Ascending aorta (tissue), 2 donors: ENCODE measurements at places on chromosomes 4 and X.
A peak's percentile ranks its signal among the peaks of the same experiment; 100 is the strongest.

GRCh38 chrX:123854329-123854728 lies 5.5 kb upstream of the XIAP start:
- no peak for DNase-seq

DNA sequence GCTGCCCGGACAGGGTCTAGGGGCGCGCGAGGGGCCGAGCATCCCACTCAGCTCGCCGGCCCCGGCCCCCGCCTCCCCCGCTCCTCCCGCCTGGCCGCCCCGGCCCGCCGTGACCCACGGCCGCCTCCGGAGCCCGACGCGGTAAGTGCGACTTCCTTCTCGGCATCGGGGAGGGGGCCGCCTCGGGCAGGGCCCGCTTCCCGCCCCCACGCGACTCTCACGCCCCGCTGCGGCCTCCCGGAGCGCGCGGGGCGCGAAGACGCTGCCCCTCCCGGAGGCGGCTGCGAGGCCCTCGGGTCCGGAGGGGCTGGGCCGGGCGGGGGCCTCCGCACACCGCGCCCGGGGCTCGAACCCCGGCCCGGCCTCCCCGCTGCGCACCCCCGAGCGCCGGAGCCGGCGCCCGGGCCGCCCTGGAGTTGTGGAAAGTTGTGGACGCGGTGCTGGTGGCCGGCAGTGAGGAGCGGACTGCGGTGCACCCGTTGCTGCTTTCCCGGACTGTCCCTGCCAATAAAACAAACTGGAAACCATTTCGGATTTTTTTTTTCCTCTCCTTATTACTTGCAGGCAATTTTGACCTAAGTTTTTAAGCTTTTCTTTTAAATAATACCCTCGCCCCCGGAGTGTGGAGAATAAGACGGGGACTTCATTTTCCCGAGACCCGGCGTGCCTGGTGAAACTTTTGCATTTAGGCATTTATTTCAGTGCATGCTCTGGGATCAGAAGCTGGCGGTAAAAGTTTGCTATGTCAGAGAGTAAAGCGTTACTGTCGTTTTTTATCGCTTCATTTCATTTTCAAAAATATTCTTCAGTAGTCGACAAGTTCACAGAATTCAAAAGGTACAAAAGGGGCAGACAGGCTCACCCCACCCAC lies 13.0 kb upstream of the TMEM156 start:
- peak; percentile 73 for DNase-seq

- no peak for DNase-seq
Observed at GRCh38 chr4:131192318-131192717, 1956.8 kb upstream of the PCDH10 start.

GRCh38 chr4:102139132-102139573 lies 206.1 kb downstream of the SLC39A8 start:
- DNase-seq = no peak

DNA sequence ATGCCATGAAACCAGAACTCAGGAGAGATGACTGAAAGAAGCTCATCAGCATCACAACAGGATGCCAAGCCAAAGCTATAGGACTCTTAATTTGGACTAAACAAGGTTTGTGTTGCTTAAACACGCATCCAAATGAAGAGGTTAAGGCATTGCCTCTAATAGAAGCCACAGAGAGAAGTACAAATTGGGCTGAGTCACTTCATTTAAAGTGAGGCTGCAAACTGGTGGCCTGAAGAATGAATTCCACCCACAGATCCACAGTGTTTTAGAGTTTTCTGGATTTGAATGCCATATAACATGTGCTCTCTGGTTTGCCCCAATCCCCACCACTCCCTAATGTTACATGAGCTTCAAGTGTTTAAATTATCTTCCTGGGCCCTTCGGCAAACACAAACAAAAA lies 103.5 kb downstream of the FIP1L1 start:
- DNase-seq = no peak

DNA sequence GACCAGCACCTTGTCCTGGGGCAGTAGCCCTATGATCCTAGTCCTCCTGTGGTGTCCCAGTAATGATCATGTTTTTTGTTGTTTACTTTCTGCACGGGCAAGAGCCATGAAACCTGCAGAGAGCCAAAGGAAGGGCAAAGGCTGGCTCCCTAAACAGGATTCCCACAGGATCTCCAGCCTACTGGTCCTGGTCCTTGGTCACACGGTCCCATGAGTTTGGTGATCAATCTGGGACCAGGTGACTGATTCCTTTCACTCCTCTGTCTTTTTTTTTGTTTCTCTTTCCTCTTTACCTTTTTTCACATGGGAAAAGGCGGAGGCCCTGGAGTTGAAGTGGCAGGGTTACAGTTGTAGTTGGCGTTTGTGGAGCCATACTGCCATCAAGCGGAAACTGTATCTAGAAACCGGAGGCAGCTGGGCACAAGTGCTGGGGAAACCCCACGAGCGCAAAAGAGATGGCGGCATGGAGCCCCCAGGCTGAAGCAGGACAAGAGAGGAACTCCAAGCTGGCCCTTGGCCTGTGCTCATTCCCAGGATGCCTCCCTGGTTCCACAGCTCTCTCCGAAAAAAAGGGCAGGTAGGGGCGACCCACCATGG lies 34.6 kb downstream of the NBDY start:
- DNase-seq = peak; percentile 90

GRCh38 chrX:267771-268261 lies 13.4 kb upstream of the PLCXD1 start:
- peak; percentile 58 for DNase-seq

DNA sequence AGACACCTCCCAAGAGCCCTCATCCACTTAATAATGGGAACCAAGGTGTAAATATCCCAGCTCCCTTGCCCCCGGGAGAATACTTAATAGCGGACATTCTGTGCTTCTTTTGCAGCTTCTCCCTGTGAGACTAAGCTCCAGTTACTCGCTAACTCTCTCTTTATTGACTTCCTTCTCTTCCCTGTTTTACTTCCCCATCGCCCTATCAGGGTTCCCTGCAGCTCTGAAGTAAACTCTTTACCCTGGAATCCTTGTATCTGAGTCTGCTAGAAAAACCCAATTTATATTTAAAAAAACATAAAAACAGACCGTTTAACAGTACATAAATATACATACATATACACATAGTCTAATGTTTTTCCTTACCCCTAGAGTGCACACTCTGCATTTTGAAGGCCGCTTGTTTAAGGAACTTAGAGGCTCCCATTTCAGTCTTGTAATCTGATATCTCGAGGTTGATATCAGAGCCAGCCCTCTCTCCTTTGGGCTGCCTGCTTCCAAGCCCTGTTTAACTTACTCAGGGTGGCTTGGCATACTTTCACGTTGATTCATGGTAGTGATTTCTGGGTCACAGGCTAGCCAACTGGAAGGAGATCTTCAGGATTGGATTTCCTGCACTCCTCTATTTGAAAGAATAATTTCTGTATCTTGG lies 177.4 kb upstream of the SCML1 start:
- DNase-seq = no peak

DNA sequence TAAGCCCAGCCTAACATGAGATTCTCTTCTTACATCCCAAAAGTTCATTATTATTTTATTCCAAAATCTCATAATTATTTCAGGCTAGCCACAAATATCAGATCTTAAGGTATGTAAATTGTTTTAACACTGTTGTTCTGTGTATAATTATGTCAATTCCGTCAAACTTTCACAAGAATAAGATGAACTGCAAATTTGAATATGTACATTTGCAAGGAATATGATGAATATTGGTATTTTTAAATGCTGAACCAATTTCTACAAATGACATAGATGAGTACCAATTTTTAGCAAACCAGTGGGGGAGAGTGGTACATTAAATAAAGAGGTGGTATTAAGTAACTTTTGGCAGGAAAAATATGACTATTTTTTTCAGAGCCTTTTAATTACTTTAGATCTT lies 282.3 kb upstream of the MAD2L1 start:
- no peak for DNase-seq

GRCh38 chr4:88196013-88196365 lies 37.5 kb upstream of the ABCG2 start:
- DNase-seq = no peak

GRCh38 chr4:94439606-94440005 lies 12.1 kb upstream of the PDLIM5 start:
- no peak for DNase-seq

GRCh38 chr4:139568206-139568955 lies 12.4 kb upstream of the SETD7 start:
- no peak for DNase-seq

DNA sequence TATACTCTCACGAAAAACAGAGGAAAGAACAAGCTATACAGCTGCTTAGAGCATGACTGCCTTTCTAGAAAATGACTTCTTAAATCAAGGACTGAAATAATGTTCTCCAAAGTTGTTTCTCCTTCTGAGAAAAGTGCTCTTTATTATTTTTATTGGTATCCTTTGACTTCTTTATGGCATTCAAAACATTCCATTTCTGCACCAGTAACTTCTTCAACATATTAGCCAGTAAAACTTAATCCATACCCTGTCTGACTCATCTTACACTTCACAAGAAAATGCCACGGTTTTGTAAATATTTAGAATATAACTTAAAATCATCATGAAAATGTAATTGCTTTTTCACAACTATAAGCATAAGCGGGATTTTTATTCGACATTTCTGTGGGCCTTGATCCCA lies 180.4 kb downstream of the NR3C2 start:
- DNase-seq = no peak

GRCh38 chrX:131830400-131831184 lies 192.5 kb upstream of the STK26 start:
- DNase-seq = no peak

- no peak for DNase-seq
Observed at GRCh38 chr4:101941816-101942358, 151.4 kb downstream of the BANK1 start.

DNA sequence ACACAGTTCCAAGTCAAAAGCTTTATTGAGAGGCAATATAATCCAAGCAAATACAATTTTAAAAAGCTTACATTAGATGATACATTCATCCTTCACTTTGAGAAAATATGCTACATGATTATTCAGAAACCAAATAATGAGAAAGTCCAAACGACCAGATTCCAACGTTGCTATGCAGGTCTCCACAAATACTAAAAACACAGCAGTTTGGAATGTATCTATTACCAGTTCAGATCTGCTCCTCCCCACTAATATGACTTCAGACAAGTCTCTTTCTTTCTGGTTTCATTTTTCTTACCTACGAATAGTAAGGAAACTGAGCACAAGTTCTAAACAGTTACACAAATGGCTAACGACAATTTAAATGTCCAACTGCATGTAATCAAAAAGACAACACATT lies 9.5 kb downstream of the NAF1 start:
- DNase-seq = no peak

DNA sequence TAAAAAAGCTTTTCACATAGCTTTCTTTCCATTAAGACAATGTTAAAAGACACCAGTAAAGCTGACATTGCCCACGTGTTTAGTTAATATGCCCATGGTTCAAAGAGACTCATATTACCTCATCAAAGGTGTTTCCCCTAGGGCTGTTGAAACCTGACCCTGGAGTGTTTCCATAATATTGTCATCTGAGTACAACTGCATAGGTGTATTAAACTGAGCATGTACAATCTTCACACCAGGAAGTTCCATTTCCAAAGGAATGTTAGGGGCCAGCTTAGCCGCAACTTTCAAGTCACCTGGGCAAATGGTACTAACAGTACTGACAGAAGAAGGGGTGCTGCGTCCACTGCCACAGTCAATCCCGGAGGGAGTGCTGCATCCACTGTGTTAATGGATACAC lies 27.1 kb downstream of the PDLIM3 start:
- no peak for DNase-seq

DNA sequence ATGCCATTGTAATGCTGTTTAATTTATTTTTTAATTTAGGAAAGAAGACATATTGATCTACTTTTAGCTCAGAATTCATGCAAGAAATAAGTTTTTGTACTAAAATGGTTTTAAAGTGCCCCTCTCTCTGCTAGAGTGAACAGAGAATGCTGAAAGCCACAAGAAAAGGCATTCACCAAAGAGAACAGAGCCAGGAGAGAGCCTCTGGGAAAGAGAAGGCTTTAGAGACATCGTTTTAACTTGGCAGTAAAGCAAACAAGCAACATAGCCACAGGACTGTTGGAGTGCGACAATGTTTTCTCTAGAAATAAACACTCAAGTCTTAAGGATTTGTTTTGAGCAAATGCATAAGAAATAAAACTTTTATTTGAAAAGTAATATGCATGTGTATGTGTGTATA lies 484.1 kb upstream of the CPEB2 start:
- no peak for DNase-seq

DNA sequence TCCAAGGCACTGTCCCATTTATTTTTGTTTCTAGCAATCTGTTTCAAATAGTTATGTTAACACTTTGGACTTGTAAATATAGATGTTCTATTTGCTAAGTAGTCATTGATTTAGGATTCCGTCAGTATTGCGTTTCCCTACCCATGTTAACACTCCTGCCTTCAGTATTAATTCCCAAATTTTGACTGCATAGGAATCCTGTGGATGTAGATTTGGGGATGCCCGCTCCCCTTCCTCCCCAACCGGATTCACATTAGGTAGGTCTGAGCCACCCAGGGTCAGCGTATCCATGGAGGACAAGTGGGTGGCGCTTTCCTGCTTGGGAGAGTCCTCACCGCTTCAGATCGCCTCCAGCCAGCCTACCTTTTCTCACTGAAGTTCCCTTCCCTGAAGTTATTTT lies 1.1 kb upstream of the SORBS2 start:
- DNase-seq = no peak

- DNase-seq = no peak
Observed at GRCh38 chr4:111793433-111794091, 351.7 kb upstream of the FAM241A start.

DNA sequence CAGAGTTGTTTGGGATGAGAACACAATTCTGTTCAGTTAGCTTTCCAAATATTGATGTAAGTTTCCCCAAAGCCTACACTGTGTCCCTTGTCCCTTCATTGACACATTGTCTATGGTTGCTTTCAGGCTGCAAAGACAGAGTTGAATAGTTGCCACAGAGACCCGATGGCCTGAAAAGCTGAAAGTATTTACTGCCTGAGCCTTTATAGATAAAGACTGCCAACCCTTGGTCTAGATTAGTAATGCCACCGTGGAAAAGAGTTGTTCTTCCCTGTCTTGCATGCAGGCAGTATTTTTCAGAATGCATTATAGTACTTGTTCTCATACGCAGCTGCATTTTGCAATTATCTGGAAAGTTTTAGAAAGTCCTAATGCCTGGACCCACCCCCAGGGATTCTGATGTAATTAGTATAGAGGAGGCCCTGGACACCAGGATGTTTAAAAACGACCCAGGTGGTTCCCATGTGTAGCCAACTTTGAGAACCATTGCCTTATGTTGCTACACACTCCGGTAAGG lies 180.8 kb downstream of the FRMPD4 start:
- no peak for DNase-seq
